ENCODE measurements at places on chromosomes 16 and 17.

DNA sequence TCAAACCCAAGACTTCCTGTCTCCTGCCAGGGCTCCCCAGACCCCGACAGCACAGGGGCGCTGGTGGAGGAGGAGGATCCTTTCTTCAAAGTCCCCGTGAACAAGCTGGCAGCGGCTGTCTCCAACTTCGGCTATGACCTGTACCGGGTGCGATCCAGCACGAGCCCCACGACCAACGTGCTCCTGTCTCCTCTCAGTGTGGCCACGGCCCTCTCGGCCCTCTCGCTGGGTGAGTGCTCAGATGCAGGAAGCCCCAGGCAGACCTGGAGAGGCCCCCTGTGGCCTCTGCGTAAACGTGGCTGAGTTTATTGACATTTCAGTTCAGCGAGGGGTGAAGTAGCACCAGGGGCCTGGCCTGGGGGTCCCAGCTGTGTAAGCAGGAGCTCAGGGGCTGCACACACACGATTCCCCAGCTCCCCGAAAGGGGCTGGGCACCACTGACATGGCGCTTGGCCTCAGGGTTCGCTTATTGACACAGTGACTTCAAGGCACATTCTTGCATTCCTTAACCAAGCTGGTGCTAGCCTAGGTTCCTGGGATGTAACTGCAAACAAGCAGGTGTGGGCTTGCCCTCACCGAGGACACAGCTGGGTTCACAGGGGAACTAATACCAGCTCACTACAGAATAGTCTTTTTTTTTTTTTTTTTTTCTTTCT, 8.1 kb downstream of the SERPINF1 start:
- DNase-seq, result no peak

DNA sequence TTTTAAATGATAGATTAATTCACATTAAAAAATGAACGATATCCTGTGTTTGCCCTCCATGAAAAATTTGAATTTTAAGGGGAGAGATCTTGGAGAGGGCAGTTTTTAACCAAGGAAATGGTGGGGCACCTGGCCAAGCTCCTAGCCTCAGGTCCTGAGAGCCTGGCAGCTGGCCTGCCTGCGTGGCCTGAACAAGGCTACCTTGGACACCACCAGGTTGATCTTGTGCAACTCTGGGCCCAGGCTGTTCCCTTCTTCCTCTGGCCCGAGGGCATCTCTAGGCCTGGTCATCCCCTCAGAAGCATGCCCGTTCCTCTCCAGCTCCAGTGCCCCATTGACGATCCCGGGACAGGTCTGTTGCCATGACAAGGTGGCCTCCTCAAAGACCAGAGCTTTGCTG, 33.4 kb upstream of the LONP2 start:
- no peak for DNase-seq

DNA sequence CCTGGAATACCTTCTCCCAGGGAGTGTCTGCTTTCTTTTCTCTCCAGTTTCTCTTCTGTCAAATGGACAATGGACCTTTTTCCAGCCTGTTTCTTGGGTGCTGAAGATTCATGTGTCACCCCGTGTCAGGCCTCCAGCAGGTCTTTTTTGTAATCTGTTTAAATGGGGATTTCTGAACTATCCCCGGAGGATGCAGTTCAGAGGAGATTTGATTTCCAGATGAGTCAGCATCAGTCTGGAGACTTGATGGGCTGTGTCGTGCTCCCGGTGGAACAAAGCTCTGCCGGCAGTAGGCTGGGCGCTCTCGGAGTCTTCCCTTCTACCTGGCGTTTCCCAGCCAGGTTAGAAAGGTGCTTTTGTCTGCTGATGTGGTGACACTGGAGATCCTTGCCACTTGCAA, 440.6 kb downstream of the HS3ST3B1 start:
- DNase-seq, result no peak

DNA sequence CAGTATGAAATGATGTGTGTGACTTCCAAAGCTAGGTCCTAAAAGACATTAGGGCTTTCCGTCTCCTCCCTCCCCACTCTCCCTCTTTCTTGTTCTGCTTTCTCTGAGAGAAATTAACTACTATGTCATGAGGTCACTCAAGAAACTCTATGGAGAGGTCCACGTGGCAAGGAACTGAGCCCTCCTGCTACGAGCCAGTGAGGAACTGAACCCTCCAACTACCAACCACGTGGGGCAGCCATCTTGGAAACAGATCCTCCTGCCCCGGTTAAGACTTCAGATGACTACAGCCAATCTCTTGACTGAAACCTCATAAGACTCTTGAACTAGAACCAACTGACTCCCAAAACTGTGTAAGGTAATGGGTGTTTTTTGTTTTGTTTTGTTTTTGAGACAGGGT, 4.2 kb upstream of the ALOX15 start:
- no peak for DNase-seq

DNA sequence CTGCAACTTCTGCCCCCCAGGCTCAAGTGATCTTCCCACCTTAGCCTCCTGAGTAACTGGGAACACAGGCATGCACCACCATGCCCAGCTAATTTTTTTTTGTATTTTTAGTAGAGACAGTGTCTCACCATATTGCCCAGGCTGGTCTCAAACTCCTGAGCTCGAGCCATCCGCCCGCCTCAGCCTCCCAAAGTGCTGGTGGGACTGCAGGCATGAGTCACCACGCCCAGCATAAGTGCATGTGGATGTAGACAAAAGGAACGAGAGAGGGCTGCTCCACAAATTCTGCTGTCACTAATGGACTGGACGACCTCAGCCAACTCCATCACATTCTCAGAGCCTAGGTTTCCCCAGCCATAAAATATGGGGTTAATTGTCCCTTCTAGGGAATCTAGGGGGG, 7.7 kb upstream of the SP2 start:
- no peak for DNase-seq
